ENCODE measurements at places on chromosomes 12 and 14.
A peak's percentile ranks its signal among the peaks of the same experiment; 100 is the strongest.

DNA sequence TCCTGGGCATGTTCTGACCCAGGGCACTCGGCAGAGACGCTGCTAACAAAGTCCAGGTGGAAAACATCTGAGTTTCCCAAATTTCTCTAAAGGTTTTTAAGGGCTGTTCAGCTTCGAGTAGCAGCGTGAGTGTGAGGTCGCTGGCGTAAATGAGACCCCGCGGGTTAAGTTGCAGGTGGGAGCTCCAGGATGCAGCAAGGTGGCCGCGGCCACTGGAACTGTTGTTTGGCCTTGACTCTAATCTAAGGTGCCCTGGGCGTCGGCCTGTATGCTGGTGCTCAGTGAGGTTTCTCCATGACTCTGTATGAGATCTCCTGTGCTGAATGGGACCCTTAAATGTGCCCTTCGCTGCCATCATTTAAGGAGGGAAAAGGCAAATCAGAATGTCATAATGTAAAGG is 50.7 kb downstream of the ELK3 start:
- peak; percentile 38 for DNase-seq

- DNase-seq: no peak
Measured at GRCh38 chr12:78863482-78864402, 832 bp upstream of the SYT1 start.

DNA sequence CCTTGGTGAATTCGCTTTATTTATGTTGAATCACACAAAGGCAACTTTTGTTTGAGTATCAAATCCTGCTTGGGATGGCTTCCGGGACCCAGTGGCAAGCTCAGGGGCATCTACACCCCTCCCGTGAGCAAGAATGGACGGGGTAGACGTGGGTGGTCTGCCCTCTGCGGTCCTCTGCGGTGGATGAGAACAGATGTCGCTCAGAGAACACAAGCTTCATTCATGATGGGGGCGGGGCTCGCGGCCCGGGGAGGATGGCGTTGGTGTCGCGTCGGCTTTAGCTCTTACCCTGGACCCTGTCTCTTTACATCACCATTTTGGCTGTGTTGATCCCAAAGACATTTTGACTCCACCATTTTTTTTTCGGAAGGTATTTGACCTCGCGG is 158.5 kb upstream of the RTL1 start:
- DNase-seq: no peak

GRCh38 chr14:23610090-23610814 is 25.9 kb upstream of the DHRS2 start:
- no peak for DNase-seq

DNA sequence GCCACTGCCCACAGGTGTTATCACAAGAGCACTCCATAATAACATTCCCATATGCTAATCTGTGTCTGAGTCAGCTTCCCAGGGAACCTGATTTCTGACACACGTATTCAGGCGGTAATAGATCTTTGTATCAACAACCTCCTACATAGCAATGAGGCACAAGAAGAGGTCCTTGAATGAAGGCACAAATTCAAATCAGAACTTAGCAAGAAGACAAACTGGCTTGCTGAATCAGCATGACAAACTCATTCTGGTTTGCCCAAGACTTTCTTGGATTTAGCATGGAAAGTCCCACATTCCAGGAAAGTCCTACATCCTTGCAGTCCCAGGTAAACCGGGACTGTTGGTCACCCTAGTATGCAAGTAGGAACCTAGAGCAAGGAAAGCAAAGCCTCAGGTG is 33.9 kb upstream of the RNU6-7 start:
- no peak for DNase-seq

GRCh38 chr14:89330236-89331002 is 86.6 kb downstream of the FOXN3 start:
- no peak for DNase-seq

DNA sequence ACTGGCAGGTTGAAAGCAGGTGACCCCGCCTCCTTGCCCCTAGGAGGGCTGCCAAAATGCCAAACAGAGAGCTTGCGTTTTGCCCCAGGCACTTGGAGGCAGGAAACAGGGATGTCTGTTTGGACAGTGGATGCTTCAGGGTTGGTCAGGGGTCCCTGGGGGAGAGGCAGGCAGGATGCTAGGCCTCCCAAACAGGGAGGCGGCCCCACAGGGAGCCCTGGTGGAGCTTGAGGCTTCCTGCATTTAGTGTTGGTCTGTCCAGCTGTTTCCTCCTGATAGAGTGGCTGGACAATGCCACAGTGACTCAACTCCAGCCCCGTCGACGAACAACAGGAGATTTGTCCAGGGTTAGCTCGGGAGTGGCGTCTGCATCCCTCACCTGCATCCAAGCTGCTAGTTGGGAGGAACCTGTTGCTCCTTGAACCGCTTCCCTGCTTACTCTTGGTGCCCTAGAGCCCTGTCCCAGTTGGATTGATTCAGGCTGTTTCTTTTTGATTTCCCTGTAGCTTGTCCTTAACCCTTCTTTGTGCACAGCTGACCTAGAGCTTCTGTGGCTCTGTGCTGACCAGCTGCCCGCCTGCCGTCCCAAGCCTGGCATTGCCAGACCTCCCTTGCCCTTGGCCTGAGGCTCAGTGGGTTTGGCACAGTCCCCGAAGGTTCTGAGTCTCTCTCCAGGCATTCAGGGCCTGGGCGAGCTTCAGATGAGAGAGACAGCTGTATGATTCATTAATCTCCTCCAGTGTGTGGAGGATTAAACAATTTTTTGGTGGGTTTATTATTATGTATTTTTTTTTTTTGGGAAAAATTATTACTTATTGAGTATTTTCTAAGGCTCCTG is 45.9 kb downstream of the TSPAN9 start:
- DNase-seq: no peak

GRCh38 chr12:50220363-50220995 is 53.3 kb upstream of the CERS5 start:
- no peak for DNase-seq

DNA sequence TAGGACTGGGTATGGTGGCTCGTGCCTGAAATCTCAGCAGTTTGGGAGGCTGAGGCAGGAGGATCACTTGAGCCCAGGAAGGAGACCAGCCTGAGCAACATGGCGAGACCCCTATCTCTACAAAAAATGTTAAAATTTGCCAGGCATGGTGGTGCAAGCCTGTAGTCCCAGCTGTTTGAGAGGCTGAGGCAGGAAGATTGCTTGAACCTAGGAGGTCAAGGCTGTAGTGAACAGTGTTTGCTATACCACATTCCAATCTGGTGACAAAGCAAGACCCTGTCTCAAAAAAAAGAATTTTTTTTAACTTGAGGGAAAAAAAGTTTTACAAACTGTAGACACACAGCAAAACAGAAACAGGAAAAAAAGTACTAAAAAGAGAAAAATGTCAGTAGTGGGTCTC is 2.3 kb upstream of the MAP3K9 start:
- DNase-seq: no peak

- DNase-seq: no peak
Measured at GRCh38 chr14:104081951-104082464, 3.5 kb upstream of the ASPG start.

GRCh38 chr14:102728501-102728900 is 48.7 kb upstream of the TRAF3 start:
- peak; percentile 7 for DNase-seq

GRCh38 chr14:75156111-75156510 is 20.3 kb downstream of the TMED10 start:
- DNase-seq: no peak

DNA sequence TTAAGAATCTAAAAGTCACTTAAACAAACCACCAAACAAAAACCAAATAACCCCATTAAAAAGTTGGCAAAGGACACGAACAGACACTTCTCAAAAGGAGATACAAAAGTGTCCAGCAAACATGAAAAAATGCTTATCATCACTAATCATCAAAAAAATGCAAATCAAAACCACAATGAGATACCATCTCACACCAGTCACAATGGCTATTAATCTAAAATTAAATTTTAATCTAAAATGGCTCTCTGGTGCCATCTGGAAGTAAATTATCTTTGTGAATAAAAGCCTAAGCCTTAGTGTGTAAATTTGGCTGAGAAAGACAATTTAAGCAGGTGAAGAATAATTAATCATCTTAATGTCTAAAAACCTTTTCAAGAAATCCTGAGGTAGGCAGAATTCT is 204.5 kb upstream of the PPFIA2 start:
- no peak for DNase-seq

DNA sequence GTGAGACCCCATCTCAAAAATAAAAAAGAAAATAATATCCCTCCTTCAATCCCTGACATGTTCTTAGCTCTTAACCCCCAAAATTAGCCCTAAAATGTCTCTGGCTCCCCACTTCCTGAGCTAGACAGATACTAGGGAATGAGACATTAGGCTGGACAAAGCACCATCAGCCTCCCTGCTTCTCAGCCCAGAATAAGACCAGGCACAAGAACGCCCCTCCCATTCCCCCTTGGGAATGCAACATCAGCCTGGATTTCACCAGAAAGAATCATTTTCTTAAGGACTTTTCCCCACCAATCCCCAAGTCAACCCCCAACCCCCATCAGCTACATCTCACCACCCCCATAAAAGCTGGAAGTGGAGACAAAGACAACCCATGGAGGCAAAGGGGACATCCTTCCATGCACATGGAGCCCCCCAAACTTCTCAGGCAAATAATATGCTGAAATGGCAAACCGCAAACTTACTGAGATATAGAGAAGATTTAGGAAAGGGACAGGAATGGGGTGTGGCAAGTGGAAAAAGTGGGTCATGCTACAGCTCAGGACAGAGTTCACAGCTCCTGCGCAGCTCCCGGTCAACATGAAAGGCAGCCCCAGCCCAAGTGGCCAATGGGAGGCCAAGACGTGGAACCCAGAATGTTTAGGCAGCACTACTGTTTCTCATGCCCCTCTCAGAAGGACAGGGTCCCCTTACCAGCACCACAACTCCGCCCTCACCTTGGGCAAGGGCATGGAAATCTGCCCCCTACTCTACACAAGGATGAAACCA is 2.7 kb downstream of the CHD4 start:
- DNase-seq: no peak

DNA sequence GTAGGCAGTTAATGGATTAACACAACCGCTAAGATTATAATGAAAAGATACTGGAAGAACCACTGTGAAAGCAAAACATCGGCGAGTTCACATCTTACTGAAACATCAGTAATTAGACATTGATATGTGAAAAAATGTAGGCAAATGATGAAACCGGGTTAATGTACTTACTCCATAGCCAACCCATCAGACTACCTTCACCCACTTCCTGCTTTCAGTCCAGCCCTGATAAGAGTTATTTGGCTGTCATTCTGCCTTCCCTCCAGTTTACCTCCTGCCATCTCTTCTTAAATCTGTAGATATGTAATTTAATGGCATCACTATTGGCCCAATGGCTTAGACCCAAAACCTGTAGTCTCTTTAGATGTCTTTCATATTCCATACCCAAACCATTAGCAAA is 46.0 kb upstream of the LGR5 start:
- no peak for DNase-seq

DNA sequence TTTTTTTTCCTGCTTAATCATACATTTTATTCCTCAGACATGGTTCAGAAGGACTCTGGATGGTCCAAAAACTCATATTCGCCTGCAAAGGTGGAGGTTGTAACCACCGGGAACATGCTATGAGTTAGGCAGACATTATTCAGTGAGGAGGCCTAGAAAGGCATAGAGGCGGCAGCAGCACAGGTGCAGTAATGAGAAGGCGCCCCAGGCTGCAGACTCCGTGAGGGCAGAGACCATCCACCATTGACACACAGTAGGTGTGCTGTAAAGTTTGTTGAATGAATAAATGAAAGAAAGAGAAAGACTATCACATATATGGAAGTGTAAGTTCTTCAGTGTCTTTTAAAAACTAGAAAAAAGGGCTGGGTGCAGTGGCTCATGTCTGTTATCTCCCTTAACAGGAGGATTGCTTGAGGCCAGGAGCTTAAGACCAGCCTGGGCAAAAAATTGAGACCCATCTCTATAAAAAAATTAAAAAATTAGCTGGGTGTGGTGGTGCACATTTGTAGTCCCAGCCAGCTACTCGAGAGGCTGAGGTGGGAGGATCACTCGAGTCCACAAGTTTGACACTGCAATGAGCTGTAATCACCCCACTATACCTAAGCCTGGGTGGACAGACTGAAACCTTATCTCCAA is 34.5 kb upstream of the PTGR2 start:
- DNase-seq: no peak

GRCh38 chr12:50732591-50732990 is 31.3 kb upstream of the ATF1 start:
- no peak for DNase-seq

DNA sequence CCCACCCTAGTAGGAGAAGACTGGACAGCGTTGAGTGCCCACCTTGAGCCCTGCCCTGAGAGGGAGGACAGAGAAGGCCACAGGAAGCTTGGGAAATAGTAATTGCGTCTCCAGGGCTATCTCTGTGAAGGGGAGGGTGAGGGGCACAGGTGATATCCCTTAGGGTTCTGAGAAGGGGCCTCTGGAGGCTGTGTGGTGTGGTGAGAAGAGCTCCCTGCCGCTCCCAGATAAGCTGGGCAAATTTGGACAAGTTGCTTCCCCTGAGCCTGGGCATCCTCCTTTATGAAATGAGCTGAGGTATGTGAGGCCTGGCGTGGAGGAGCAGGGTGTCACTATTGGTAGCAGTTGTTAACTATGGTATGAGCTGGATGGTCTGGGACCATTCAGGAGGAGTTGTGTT is 23.5 kb upstream of the LRP1-AS start:
- DNase-seq: no peak

GRCh38 chr12:9361879-9362326 is 153.7 kb upstream of the PZP start:
- DNase-seq: no peak

DNA sequence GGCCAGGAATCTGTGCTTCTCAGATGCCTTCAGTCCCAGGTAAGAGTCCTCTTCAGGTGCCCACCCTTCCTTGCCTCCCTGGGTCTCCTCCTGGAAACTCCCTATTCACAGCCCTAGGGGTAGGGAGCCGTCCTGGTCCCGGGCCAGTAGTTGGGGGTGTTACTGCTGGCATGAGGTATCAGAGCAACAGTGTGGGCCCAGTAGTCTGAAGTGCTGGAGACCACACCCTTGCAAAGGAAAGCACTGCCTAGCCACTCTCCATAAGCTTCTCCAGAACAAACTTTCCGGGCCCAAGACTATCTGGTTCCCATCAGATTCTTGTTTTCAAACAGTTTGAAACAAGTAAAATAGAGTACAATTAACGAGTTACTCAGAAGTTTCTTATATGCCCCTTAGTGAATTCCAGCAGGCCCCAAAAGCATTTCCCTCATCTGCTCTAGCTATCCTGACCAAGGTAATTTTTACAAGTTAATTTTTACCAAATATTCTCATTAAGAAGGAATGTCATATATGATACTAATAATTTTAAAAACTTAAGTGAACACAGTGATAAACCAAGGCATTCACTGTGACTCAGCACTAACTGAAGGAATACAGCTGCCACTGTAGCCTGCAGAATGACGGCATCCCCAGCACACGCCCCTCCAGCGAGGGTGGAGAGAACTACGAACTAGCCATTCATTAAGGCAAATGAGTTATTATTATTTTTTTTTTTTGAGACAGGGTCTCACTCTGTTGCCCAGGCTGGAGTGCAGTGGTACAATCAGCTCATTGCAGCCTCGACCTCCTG is 49.4 kb downstream of the MOK start:
- DNase-seq: no peak

All from activated CD8-positive, alpha-beta memory T cell treated with anti-CD3 and anti-CD28 coated beads for 24 hours (primary cell).